Uterine smooth muscle cell (primary cell): ENCODE measurements at places on chromosomes 6 and 20. TPM values are rescaled to one million over a fixed set of nuclear protein-coding genes. Genes with fewer than 3 reads are reported as not detected.

DUSP15 gene
- total RNA-seq = not detected in 2 replicates

RIPOR2 gene
- total RNA-seq = 5.5 and 8.7 TPM in 2 replicates

MCCD1 gene
- total RNA-seq = not detected in 2 replicates

NMBR gene
- total RNA-seq = 0.11 and 0.12 TPM in 2 replicates

MEA1 gene
- 67.7 and 89.1 TPM in 2 replicates for total RNA-seq

PCSK2 gene
- total RNA-seq = not detected in 2 replicates

PHACTR1 gene
- total RNA-seq = 0.37 and 1.4 TPM in 2 replicates

C20orf141 gene
- total RNA-seq = not detected in 2 replicates

FOXF2 gene
- total RNA-seq = 0.25 and 0.55 TPM in 2 replicates

KHDRBS2 gene
- not detected in 2 replicates for total RNA-seq

PIGU gene
- 6.4 and 8.2 TPM in 2 replicates for total RNA-seq

SNPH gene
- 14.6 and 18.1 TPM in 2 replicates for total RNA-seq

PSORS1C2 gene
- not detected in 2 replicates for total RNA-seq

PLG gene
- total RNA-seq = not detected in 2 replicates

SCAND1 gene
- total RNA-seq = 52.7 and 61.6 TPM in 2 replicates

THEMIS gene
- total RNA-seq = not detected in 2 replicates

ACSS1 gene
- total RNA-seq = 5.5 and 6.6 TPM in 2 replicates

RPS6KA2 gene
- 41.1 and 74.6 TPM in 2 replicates for total RNA-seq

CDSN gene
- not detected in 2 replicates for total RNA-seq

TAGAP gene
- total RNA-seq = 0.12 TPM in 1 of 2 replicates, not detected in the other

HLA-DQA1 gene
- not detected in 2 replicates for total RNA-seq

MAP3K7 gene
- total RNA-seq = 35.7 and 41.5 TPM in 2 replicates

ADGRB3 gene
- total RNA-seq = under 0.01 and 0.11 TPM in 2 replicates

CALHM4 gene
- not detected in 2 replicates for total RNA-seq

LY6G6D gene
- not detected in 2 replicates for total RNA-seq

NR2E1 gene
- total RNA-seq = not detected in 2 replicates

ADGB gene
- not detected in 2 replicates for total RNA-seq

LST1 gene
- not detected in 2 replicates for total RNA-seq

BTNL2 gene
- not detected in 2 replicates for total RNA-seq
